A549 treated with CpdA at 1 μM for 4 hours (cell line): ENCODE measurements at places on chromosomes 11 and 22. TPM values are rescaled to one million over a fixed set of nuclear protein-coding genes. Genes with fewer than 3 reads are reported as not detected.

Gene MYBPC3
- total RNA-seq: 0.05 to 0.06 TPM (median 0.05 TPM) in 4 of 5 replicates, not detected in the other

Gene USP47
- total RNA-seq: 24.6 to 35.2 TPM (median 27.3 TPM) in 5 replicates

Gene OR52N5
- total RNA-seq: not detected in 5 replicates

Gene SNX19
- 13.4 to 16.3 TPM (median 15.5 TPM) in 5 replicates for total RNA-seq

Gene HEPN1
- not detected in 5 replicates for total RNA-seq

Gene CCDC89
- total RNA-seq: not detected in 5 replicates

Gene OR10A2
- total RNA-seq: not detected in 5 replicates
